ENCODE measurements at places on chromosomes 12 and 14. TPM values are rescaled to one million over a fixed set of nuclear protein-coding genes. Genes with fewer than 3 reads are reported as not detected.

Gene KRT6A
- total RNA-seq: 20.6 TPM

Gene DEGS2
- not detected for total RNA-seq

Gene GPR65
- not detected for total RNA-seq

Gene SCN8A
- 3.7 TPM for total RNA-seq

Gene RFX4
- total RNA-seq: not detected

Gene HCAR2
- not detected for total RNA-seq

Gene DCN
- total RNA-seq: 1,362 TPM

Gene CD163L1
- total RNA-seq: 0.16 TPM

Gene OTUB2
- 3.2 TPM for total RNA-seq

Gene DLK1
- total RNA-seq: not detected

Gene NEUROD4
- not detected for total RNA-seq

Gene ACVRL1
- total RNA-seq: 39.7 TPM

Gene TRAF3
- total RNA-seq: 14.0 TPM

Gene HPD
- 0.52 TPM for total RNA-seq

Gene TMEM132D
- under 0.01 TPM for total RNA-seq

Gene CHGA
- total RNA-seq: not detected

Gene LRRC43
- total RNA-seq: 0.13 TPM

Gene CNTN1
- total RNA-seq: 1.7 TPM

Gene CCND2
- 67.9 TPM for total RNA-seq

Gene CLEC4C
- total RNA-seq: not detected

Gene RNU4-1
- total RNA-seq: under 0.01 TPM

Gene GALNT6
- total RNA-seq: 49.0 TPM

Gene TUBA1A
- total RNA-seq: 301 TPM

Gene TAOK3
- total RNA-seq: 18.6 TPM

Gene LBHD2
- total RNA-seq: not detected

Gene DHRS2
- total RNA-seq: not detected

Gene ADAM20
- total RNA-seq: under 0.01 TPM

Gene TROAP
- 16.7 TPM for total RNA-seq

Gene KRT5
- 4.1 TPM for total RNA-seq

Gene ERGIC2
- 76.3 TPM for total RNA-seq

Gene REM2
- total RNA-seq: 0.32 TPM

Gene CMA1
- total RNA-seq: not detected

Gene TPH2
- not detected for total RNA-seq

Gene TAS2R13
- total RNA-seq: 2.8 TPM

Gene PMCH
- total RNA-seq: not detected

Gene NFE2
- not detected for total RNA-seq

Gene PHLDA1
- total RNA-seq: 123 TPM

Gene LRRK2
- total RNA-seq: 1.6 TPM

Gene SLC10A1
- not detected for total RNA-seq

Gene PTCSC3
- not detected for total RNA-seq

Gene PNP
- total RNA-seq: 15.6 TPM

Gene BEGAIN
- 0.08 TPM for total RNA-seq

Gene KRT75
- not detected for total RNA-seq

Gene PTHLH
- total RNA-seq: 2.3 TPM

Gene TAC3
- total RNA-seq: not detected

Gene DENR
- total RNA-seq: 30.1 TPM

Measured in epithelial cell of alveolus of lung (primary cell).